CD4-positive, alpha-beta memory T cell (primary cell): ENCODE measurements at places on chromosomes 7 and 10.

GRCh38 chr10:116880716-116881482 is 31.6 kb downstream of the ENO4 start:
- no peak for DNase-seq

- DNase-seq, result peak; percentile 92
These were observed 1.7 kb downstream of the TRIM8 start for GRCh38 chr10:102645741-102646609.

GRCh38 chr10:103090911-103091310 is 102.2 kb downstream of the NT5C2 start:
- no peak for DNase-seq

- no peak for DNase-seq
These were observed 42.7 kb downstream of the CFAP46 start for GRCh38 chr10:132899751-132900065.

GRCh38 chr7:77391230-77391629 is 24.9 kb downstream of the GSAP start:
- DNase-seq, result no peak
